WERI-Rb-1 (cell line): ENCODE measurements at places on chromosomes 2 and 18.

DNA sequence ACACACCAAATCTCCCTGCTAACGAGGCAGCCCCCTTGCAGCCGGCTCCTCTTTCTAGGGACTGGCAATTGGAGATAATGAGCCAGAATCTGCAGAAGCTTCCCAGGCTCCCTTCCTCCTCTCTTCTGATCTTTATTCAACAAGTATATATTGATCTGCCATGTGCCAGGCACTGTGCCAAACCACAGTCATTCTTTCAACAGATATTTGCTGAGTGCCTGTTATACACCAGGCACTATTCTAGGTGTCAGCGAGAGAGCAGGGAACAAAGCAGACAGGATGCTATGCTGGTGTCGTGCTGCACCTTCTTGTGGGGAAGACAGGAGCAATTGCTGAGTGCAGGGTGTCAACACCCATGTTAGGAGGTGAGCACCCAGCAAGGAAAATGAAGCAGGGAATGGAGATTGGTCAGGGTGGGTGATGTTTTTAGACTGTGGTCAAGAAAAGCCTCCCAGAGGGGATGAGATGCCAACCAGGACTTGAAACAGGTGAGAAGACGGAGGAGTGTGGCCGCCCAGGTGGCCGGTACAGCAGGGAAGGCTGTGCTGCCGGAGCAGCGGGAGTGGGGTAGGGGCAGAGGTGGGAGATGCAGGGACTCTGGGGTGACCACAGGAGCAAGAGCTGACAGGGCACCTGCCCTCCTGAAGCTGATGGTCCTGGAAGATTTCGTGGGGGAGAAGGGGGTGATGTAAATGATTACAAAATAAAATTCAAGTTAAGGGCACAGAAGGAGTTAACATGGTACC is 307.6 kb upstream of the RAB12 start:
- no peak for DNase-seq

GRCh38 chr2:73223821-73224220 is 9.2 kb downstream of the PRADC1 start:
- DNase-seq: no peak

DNA sequence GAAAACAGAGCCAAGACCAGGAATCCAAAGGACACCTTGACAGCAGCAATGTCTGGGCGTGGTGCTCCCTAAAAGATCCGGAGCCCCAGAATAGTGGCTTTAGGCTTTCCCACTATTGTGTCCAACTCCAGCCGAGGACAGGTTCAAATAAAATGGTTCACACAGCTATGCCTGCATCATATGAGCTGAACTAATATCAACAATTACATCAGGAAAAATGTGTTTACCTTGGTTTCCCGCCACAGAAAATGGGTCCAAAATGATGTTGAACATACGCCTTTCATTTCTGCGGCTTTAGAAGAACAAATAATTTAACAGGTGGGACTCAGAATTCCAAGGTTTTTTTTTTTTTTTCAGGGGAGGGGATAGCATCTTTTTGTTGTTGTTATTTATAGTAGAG is 93.6 kb downstream of the OSR1 start:
- no peak for DNase-seq

GRCh38 chr18:45913276-45913675 is 53.9 kb downstream of the EPG5 start:
- DNase-seq: no peak

- no peak for DNase-seq
Measured at GRCh38 chr2:20868377-20868776, 45.5 kb upstream of the LDAH start.

DNA sequence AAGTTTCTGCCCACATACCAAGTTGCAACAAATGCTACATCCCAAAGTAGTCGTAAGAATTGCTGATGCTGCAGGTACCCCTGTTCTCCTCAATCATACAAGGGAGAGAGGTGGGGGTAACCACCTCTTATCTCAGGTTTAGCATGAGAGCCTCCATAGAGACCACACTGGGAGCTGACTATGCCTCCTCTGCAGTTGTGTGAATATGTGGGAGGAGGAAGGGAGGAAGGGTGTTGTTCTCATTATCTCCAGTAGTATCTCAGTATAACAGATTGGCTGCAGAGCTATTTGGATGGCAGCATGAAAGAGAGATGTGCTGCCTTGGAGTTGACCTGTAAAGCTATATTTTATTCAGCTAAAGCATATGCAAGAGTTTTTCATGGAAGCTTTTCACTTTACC is 690.7 kb downstream of the KCNJ3 start:
- no peak for DNase-seq

- DNase-seq: no peak
Measured at GRCh38 chr18:7579176-7579917, 12.2 kb downstream of the PTPRM start.

DNA sequence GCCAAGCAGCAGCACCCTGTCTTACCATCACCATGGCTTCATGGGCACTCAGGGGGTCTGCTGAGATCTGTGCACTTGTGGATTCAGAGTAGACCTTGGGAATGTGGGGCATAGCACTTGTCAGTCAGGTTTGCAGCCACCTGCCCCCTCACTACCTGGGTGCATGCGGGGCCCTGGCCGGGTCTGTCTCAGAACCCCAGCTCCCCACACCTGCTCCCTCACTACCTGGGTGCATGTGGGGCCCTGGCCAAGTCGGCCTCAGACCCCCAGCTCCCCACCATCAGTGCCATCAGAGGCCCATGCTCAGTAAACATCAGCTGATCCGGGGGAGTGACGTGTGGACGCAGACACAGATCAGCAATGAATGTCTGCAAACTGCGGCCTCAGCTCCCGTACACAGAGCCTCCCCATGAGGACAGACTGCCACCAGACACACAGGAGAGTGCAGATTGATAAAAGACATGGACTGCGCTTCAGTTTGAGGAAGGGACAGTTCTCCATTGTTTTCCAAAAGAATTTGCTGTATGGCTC is 205.1 kb downstream of the GLI2 start:
- DNase-seq: no peak

GRCh38 chr18:23151414-23152099 is 16.3 kb downstream of the CABLES1 start:
- peak; percentile 68 for DNase-seq

- no peak for DNase-seq
Measured at GRCh38 chr18:60568220-60568619, 195.6 kb upstream of the MC4R start.

GRCh38 chr18:44537526-44537925 is 143.2 kb upstream of the SETBP1 start:
- DNase-seq: no peak

GRCh38 chr2:219428469-219428868 is 6.2 kb upstream of the SPEG start:
- no peak for DNase-seq

GRCh38 chr2:209821806-209822205 is 50.2 kb downstream of the UNC80 start:
- DNase-seq: no peak

GRCh38 chr18:58541789-58542425 is 87.0 kb downstream of the ALPK2 start:
- DNase-seq: peak; percentile 56
